ENCODE measurements at places on chromosomes 5 and 9. TPM values are rescaled to one million over a fixed set of nuclear protein-coding genes. Genes with fewer than 3 reads are reported as not detected.
A peak's percentile ranks its signal among the peaks of the same experiment; 100 is the strongest.

DNA sequence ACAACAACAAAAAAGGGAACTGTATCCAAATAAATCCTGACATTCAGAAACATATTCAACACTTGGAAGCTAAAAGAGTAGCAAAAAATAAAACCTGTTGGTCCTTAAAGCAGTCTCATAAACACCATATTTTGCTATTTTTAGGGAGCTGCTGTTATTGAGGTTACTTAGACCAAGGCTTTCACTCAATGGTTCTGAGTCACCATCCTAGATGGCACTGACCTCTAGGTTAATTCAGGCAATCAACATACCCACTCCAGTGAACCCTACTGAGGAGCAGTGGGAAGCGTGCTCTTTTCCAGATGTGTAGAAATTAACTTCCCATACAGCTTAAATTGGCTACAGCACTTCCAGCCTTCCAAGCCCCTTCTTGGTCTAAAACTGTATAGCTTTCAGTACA, 5.2 kb downstream of the GNAQ start:
- no peak overlapping the region for H3K4me3 ChIP-seq
- peak overlapping the region; percentile 72 for H3K27ac ChIP-seq
- H3K27me3 ChIP-seq, result no peaks in the 10 kb centered on the region
- H3K4me1 ChIP-seq, result peaks cover 68% of the 10 kb centered on the region
- peak; percentile 54 for DNase-seq

- no peak overlapping the region for H3K27ac ChIP-seq
- no peak for DNase-seq
- no peak overlapping the region for H3K4me3 ChIP-seq
- H3K36me3 ChIP-seq, result no peaks in the 10 kb centered on the region
- no peaks in the 10 kb centered on the region for H3K27me3 ChIP-seq
Measured at GRCh38 chr5:92998456-92998855, 582.6 kb downstream of the NR2F1-AS1 start.

DNA sequence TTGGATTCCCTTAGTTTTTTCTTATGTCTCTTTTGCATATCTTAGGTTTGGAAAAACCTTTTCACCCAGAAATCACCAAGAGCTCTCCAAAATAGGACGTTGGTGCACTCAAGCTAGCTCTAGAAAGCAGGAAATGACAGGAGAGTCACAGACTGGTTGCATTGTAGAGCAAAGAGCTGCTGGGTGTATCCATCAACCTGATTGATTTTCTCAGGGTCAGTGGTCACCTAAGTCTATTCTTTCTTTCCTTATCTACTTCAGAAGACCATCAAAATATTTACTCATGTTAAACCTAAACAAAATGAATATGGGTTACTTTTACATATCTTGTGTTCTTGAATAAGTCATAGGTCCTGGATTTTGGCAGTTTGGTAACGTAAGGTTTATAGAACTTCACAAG, 14.9 kb downstream of the SLC26A2 start:
- DNase-seq, result no peak
- H3K27ac ChIP-seq, result no peak overlapping the region
- no peak overlapping the region for H3K4me3 ChIP-seq
- H3K4me1 ChIP-seq, result no peaks in the 10 kb centered on the region
- peaks cover 22% of the 10 kb centered on the region for H3K36me3 ChIP-seq

GRCh38 chr5:10293907-10294662, 13.6 kb downstream of the CMBL start:
- no peaks in the 10 kb centered on the region for H3K27me3 ChIP-seq
- no peak overlapping the region for H3K4me3 ChIP-seq
- H3K4me1 ChIP-seq, result no peaks in the 10 kb centered on the region
- H3K36me3 ChIP-seq, result no peaks in the 10 kb centered on the region
- H3K27ac ChIP-seq, result no peak overlapping the region

Gene ATG12
- 143 TPM for polyA plus RNA-seq

Gene INSL6
- polyA plus RNA-seq, result not detected

Gene SLC27A6
- not detected for polyA plus RNA-seq

Gene MYORG
- 0.01 TPM for polyA plus RNA-seq

DNA sequence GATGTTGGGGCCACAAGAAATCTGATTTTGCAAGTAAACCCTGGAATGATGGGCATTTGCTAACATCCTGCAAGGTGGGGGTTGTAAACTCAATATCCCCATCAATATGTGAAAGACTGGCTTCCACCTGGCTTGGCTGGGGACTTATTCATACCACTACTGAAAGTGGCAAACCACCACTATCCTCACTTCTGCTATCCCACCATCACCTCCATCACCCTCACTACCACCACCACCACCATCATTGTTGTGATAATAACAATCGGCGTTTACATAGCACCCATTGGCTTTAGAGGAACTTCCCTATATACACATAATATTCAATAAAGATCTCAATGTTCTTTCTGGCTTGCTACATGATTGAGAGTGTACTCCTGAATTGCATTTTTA, 224.7 kb upstream of the DAP start:
- no peaks in the 10 kb centered on the region for H3K27me3 ChIP-seq
- no peak for DNase-seq
- no peak overlapping the region for H3K4me3 ChIP-seq
- H3K4me1 ChIP-seq, result no peaks in the 10 kb centered on the region
- H3K27ac ChIP-seq, result no peak overlapping the region

DNA sequence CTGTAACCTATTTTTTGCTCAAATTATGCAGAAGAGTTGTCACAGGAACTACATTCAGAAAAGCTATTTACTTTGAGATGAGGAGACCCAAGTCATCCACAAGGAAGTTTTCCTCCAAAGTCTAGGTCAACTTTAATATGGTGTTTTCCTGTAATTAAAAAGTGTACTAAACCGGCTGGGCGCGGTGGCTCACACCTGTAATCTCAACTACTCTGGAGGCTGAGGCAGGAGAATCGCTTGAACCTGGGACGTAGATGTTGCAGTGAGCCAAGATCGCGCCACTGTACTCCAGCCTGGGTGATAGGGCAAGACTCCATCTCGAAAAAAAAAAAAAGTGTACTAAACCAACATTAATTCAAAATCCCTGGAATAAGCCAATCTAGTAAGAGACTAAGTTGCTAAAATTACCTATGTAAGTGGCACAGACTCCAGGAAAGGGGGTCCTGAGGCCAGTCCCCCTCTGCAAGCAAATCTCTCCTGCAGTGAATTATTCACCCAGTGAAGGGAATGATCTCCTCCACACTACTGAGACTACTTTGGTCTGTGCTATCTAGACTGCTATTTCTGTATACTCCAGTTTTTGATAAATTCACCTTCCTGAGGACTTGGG, 38.9 kb downstream of the FNBP1 start:
- H3K27me3 ChIP-seq, result no peaks in the 10 kb centered on the region
- no peak for DNase-seq
- peak overlapping the region; percentile 30 for H3K27ac ChIP-seq
- peaks cover 18% of the 10 kb centered on the region for H3K36me3 ChIP-seq

Gene IARS1
- polyA plus RNA-seq, result 24.2 TPM

Gene PCAT7
- not detected for polyA plus RNA-seq

- no peak for DNase-seq
- H3K4me3 ChIP-seq, result no peak overlapping the region
- no peak overlapping the region for H3K27ac ChIP-seq
- no peaks in the 10 kb centered on the region for H3K27me3 ChIP-seq
- peaks cover 22% of the 10 kb centered on the region for H3K36me3 ChIP-seq
- no peaks in the 10 kb centered on the region for H3K4me1 ChIP-seq
Measured at GRCh38 chr9:132634327-132634726, 35.5 kb downstream of the DDX31 start.

- no peak overlapping the region for H3K27ac ChIP-seq
- H3K36me3 ChIP-seq, result no peaks in the 10 kb centered on the region
- DNase-seq, result no peak
- H3K4me1 ChIP-seq, result no peaks in the 10 kb centered on the region
- H3K4me3 ChIP-seq, result no peak overlapping the region
- no peaks in the 10 kb centered on the region for H3K27me3 ChIP-seq
Measured at GRCh38 chr9:33101104-33101951, 24.9 kb upstream of the SMU1 start.

Gene SFXN1
- 5.8 TPM for polyA plus RNA-seq

Gene HTR1A
- not detected for polyA plus RNA-seq

DNA sequence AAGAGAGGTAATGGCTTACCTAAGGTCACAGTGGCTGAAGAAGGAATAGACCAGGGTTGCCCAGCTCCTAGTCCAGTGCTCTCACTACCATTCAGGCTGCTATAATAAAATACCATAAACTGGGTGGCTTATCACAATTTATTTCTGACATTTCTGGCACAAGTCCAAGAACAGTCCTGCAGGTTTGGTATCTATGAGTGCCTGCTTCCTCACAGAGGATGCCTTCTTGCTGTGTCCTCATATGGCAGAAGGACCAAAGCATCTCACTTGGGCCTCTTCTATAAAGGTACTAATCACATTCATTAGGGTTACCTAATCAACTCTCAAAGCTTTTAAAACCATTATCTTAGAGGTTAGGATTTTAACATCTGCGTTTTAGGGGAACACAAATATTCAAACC, 17.2 kb downstream of the STARD4 start:
- H3K4me3 ChIP-seq, result no peak overlapping the region
- no peak for DNase-seq
- no peak overlapping the region for H3K27ac ChIP-seq
- peaks cover 13% of the 10 kb centered on the region for H3K36me3 ChIP-seq
- no peaks in the 10 kb centered on the region for H3K4me1 ChIP-seq

DNA sequence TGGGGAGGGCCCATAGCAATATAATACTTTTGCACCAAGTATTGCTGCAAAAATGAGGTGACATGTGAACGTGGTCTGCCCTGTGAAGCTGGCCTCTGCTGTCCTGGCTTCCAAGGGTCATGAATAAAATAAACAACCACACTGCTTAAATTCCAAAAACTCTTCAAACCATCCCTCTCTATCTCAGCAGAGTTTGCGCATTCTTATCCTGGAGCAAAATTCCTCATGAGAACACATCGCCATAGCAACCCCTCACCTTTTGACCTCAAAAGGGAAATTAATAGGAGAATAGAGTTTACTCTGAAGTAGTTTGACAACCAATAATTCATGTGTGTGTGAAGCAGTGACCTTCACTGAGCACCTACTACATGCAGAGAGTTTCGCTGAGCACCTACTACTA, 342.9 kb downstream of the SPOCK1 start:
- no peak for DNase-seq
- no peak overlapping the region for H3K4me3 ChIP-seq
- no peaks in the 10 kb centered on the region for H3K36me3 ChIP-seq
- no peaks in the 10 kb centered on the region for H3K27me3 ChIP-seq

DNA sequence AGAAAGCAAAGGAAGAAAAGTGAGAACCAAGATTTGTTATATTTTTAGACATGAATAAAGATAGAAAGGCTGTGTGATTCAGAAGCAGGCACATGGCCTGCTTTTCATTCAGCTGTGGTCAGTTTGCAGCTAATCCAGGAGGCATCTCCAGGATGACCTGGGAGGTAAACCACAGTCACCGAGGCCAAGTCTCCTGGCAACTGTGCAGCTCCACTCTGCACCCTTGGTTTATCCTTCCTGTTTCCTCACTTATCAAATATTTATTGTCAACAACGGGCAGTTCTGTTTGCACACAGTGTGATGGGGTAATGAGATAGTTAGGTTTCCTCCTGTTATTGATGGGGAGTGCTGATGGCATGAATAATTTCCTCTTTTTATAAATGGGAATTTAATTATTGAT, 243.0 kb downstream of the PSAT1 start:
- no peaks in the 10 kb centered on the region for H3K27me3 ChIP-seq
- H3K4me3 ChIP-seq, result no peak overlapping the region
- no peaks in the 10 kb centered on the region for H3K4me1 ChIP-seq
- no peak overlapping the region for H3K27ac ChIP-seq
- no peak for DNase-seq
- H3K36me3 ChIP-seq, result no peaks in the 10 kb centered on the region

DNA sequence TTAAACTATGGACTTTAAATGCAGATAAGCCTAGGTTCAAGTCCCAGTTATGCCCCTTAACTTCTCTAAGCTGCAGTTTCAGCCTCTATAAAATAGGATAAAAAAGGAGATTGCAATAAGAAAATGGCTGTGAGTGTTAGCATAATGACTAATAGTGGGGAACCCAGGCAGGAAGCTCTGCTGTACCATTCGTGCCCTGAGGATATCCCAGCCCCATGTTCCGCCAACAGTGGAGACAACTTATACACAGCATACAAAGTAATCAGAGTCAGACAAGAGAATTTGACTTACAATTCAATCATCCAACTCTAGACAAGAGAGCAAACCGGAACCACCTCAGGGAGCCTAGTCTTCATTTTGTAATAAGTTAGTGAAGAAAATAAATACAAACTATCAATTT, 141.5 kb upstream of the FSTL4 start:
- no peak overlapping the region for H3K4me3 ChIP-seq
- H3K27me3 ChIP-seq, result peaks cover 3% of the 10 kb centered on the region
- DNase-seq, result no peak
- no peaks in the 10 kb centered on the region for H3K36me3 ChIP-seq
- H3K4me1 ChIP-seq, result no peaks in the 10 kb centered on the region
- no peak overlapping the region for H3K27ac ChIP-seq

DNA sequence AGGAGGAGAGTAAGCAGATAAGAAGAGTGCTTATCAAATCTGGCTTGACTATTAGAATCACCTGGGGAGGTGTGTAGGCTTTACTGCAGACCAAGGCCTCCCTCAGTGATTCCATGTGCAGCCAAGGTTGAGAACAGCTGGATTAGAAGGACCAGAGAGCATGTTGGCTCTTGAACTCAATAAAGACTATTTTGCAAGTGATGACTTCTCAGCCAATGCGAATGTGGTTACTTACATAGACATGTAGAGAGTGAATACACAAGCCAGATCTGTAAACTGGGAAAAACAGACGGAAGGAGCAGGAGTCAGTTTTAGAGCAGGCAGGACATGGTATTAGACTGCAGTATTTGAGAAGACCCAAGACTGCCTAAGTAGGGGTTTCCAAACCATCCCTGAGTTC, 48.5 kb downstream of the MAMDC2 start:
- H3K27ac ChIP-seq, result no peak overlapping the region
- DNase-seq, result no peak
- H3K36me3 ChIP-seq, result no peaks in the 10 kb centered on the region
- H3K4me3 ChIP-seq, result no peak overlapping the region

DNA sequence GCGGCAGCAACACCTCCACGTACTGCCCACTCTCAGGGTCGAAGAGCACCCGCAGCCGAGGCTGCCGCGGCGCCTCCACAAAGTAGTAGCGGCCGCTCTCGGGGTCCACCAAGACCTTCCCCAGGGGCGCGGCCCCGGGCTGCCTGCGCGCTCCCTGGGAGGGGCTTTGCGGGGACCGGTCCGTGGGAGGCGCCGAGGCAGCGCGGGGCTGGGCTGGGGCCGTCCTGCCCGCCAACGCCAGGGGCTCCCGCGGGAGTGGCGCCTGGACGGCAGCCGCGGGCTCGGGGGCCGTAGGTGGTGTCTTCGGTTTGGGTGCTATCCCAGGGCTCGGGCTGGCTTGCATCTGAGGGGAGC, 2.6 kb upstream of the MZB1 start:
- H3K36me3 ChIP-seq, result no peaks in the 10 kb centered on the region
- H3K4me3 ChIP-seq, result no peak overlapping the region
- no peak for DNase-seq

- peak; percentile 1 for DNase-seq
- H3K27me3 ChIP-seq, result peaks cover 30% of the 10 kb centered on the region
- H3K4me1 ChIP-seq, result peaks cover 3% of the 10 kb centered on the region
- H3K4me3 ChIP-seq, result peak overlapping the region; percentile 52
- no peaks in the 10 kb centered on the region for H3K36me3 ChIP-seq
- no peak overlapping the region for H3K27ac ChIP-seq
Measured at GRCh38 chr9:132141344-132141947, 20.4 kb upstream of the NTNG2 start.

- H3K27ac ChIP-seq, result no peak overlapping the region
- DNase-seq, result no peak
- H3K4me1 ChIP-seq, result no peaks in the 10 kb centered on the region
- peaks cover 4% of the 10 kb centered on the region for H3K27me3 ChIP-seq
Measured at GRCh38 chr9:109856785-109857184, 76.8 kb downstream of the PALM2AKAP2 start.

GRCh38 chr5:136042665-136043121, 13.9 kb downstream of the TGFBI start:
- peaks cover 27% of the 10 kb centered on the region for H3K4me1 ChIP-seq
- no peaks in the 10 kb centered on the region for H3K27me3 ChIP-seq
- H3K27ac ChIP-seq, result peak overlapping the region; percentile 47
- H3K4me3 ChIP-seq, result no peak overlapping the region
- peaks cover 100% of the 10 kb centered on the region for H3K36me3 ChIP-seq

All from CD14-positive monocyte (primary cell).